ENCODE measurements at places on chromosomes 11 and 22.

GRCh38 chr11:128354476-128354875 lies 232.9 kb downstream of the ETS1 start:
- no peak for DNase-seq

DNA sequence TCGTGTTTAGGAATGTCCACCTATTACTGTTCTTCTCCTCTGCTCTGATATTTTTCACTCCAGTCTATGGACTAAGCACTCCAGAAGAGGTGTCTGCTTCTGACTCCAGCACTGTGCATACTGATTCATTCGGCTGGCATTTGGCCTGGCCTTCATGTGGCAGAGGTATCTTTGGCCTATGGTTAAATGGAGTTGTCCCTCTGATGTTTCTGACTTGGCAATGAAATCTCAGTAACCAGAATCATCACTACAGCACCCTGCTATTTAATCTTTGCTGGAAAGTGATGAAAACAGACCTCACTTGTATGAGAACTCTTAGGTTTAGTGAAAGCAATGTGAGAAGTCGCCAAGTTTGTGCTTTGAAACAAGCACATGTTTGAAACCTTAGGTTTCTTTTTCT lies 155.2 kb downstream of the MAML2 start:
- no peak for DNase-seq

GRCh38 chr11:77065878-77066228 lies 918 bp upstream of the CAPN5 start:
- no peak for DNase-seq

GRCh38 chr11:80441821-80442220 lies 1001.0 kb upstream of the TENM4 start:
- no peak for DNase-seq

- DNase-seq: no peak
Observed at GRCh38 chr11:64534950-64535349, 56.1 kb upstream of the SLC22A12 start.

- DNase-seq: no peak
Observed at GRCh38 chr22:44363980-44364750, 51.4 kb upstream of the SHISAL1 start.

GRCh38 chr11:17803754-17804334 lies 69.3 kb downstream of the KCNC1 start:
- DNase-seq: no peak

DNA sequence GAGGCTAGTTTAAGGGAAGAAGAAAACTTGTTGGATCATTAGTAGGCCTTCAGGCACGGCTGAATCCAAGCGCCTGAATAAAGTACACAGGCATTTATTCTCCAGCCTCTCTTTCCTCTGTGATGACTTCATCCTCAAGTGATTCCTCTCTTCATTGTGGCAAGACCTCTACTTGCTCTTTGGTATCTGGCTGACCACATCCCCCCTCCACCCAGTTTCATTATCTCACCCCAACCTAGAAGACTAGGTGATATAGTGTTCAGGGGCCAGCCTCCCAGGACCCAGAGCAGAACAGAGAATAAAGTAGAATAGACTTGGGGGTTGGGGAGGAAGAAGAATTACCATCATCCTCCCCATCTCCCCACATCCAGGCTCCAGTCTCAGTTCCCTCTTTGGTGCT lies 189.3 kb downstream of the MIAT start:
- DNase-seq: no peak

DNA sequence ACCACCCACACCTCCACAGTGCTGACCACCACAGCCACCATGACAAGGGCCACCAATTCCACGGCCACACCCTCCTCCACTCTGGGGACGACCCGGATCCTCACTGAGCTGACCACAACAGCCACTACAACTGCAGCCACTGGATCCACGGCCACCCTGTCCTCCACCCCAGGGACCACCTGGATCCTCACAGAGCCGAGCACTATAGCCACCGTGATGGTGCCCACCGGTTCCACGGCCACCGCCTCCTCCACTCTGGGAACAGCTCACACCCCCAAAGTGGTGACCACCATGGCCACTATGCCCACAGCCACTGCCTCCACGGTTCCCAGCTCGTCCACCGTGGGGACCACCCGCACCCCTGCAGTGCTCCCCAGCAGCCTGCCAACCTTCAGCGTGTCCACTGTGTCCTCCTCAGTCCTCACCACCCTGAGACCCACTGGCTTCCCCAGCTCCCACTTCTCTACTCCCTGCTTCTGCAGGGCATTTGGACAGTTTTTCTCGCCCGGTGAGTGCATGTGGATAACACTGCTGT lies 28.4 kb downstream of the MUC5B start:
- no peak for DNase-seq

- DNase-seq: no peak
Observed at GRCh38 chr11:131975619-131976018, 605.2 kb downstream of the NTM start.

GRCh38 chr11:38867338-38867737 lies 2269.3 kb upstream of the RAG2 start:
- DNase-seq: no peak

DNA sequence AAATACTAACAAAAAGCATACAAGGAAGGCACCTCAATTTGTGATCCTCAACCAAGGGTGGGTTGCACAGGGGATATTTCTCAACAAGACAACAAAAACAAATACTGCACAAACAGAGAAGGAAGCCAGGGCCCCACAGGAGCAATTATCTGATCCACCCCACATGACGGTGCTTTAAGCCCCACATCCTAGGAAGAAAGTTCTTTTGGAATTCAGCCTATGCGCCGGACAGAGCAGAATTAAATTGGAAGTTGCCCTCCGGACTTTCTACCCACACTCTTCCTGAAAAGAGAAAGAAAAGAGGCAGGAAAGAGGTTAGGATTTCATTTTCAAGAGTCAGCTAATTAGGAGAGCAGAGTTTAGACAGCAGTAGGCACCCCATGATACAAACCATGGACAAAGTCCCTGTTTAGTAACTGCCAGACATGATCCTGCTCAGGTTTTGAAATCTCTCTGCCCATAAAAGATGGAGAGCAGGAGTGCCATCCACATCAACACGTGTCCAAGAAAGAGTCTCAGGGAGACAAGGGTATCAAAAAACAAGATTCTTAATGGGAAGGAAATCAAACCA lies 40.6 kb downstream of the OSBP start:
- no peak for DNase-seq

DNA sequence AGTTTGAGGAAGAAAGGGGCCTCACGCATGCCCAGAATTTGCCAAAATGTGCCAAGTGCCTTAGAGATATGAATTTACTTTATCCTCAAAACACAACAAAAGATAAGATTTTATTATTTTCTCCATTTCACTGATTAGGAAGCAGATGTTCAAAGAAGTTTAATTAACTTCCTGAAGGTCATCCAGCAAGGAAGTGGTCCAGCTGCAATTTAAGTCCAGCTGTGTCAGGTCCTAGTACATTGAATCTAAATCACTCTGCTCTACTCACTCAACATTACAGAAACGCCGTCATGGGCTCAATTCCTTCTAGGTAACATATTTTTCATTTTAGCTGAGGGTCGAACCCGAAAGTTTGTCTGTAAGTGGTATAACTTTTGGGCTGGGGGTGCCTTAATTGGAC lies 115.4 kb downstream of the CCDC34 start:
- DNase-seq: no peak

GRCh38 chr22:27213766-27214581 lies 556.6 kb downstream of the MIAT start:
- no peak for DNase-seq

- no peak for DNase-seq
Observed at GRCh38 chr11:110919241-110919922, 207.1 kb upstream of the ARHGAP20 start.

DNA sequence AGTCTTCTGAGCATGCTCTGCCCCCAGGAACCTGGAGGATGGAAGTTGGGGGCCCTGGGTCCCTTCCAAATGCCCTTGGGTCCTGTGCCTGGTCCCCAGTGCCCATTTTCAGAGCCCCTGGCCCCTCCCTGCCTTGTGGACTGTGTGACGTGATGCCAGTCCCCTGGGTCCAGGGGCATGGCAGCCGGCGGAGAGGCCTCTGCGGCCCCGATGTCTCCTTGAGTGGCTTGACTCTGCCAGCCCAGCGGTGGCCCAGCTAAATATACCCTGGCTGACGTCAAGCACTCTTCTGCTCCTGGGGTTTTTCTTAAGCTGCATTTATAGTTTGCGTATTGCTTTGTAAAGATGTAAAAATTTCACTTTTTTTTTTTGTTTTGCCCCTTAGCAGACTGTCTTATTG lies 35.2 kb upstream of the PARVG start:
- no peak for DNase-seq

DNA sequence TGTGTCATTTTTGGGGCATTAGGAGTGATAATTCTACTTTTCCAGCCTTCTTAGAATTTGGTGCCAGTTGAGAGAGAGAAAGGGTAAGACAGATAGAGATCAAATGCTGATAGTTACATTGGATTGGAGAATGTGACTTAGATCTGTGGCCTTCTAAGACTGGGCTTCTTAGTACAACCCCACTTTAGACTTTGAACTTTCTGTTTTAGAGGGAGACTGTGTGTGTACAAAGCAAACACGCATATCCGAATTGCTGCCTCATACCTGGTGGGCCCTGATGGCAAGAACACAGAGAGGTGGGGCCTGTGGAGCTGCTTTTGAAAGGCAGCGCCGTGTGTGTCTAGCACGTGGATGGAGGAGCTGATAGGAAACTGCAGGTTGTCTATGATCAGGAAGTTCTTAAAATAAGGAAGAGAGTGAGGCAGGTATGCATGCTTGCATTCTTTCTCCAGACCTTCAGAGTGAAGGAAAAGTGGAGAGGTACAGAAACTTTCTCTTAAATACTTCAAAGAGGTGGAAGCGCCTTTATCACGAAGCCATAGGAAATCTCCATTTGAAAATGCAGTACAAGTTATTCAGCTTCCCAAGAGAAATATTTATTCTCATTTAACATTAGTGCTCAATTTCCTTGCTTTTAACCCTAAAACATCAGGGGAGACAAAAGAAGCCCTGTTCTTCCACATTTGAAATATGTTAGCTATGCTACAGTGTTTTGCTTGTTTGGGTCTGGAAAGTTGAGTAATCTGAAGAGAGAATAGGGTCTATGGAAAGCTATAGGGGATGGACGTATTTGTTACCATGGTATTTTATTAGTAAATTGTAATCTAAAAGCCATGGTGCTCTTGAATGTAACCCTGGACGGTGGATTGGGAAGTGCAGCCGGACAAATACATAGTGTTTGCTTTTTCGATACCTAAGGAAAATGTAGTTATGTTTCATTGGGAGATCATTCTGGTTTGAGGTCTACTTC lies 13.7 kb downstream of the PDHX start:
- no peak for DNase-seq

DNA sequence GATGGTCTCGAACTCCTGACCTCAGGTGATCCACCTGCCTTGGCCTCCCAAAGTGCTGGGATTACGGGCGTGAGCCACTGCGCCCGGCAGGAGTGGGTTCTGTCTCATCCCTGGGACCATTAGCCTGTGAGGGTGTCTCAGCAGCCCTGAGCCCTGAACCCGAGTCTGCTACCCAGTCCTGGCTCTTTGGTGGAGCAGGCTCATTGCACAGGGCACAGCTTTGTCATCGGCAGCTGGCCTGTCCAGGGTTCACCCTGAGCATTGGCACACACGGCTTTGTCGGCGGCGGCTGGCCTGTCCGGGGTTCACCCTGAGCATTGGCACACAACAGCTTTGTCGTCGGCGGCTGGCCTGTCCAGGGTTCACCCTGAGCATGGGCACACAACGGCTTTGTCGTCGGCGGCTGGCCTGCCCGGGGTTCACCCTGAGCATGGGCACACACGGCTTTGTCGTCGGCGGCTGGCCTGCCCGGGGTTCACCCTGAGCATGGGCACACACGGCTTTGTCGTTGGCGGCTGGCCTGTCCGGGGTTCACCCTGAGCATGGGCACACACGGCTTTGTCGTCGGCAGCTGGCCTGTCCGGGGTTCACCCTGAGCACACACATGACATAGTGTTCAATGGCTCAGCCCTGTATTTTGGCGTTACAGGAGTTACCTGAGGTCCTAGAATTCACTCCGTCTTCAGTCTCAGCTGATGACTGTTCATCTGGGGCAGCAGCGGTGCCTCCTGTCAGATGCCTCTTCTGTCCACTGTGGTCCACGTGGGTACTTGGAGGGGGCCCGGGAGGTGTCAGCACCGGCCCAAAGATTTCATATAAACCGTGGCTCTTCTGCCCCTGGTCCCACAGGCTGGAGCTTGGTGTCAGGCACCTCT lies 1082.5 kb downstream of the BRD1 start:
- no peak for DNase-seq

GRCh38 chr11:72821920-72822799 lies 7.9 kb downstream of the ATG16L2 start:
- DNase-seq: peak; percentile 82

DNA sequence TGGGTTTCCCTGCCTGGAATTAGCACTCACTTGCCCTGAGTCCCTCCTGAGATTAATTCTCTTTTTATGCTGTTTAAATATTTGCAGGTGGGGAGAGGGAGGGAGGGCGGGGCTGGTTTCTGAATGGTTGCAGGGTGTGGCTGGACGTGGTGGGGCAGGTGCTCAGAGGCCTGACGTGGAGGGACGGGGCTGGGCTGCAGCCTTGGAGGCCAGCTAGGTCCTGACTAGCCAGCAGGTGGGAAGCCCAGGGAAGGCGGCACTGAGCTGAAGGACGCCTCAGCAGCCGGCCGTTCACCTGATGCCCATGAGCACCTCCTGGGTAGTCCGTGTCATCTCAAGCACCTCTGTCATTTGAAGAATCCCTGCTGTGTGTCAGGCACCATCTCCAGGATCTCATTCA lies 21.3 kb downstream of the SGSM1 start:
- DNase-seq: no peak

DNA sequence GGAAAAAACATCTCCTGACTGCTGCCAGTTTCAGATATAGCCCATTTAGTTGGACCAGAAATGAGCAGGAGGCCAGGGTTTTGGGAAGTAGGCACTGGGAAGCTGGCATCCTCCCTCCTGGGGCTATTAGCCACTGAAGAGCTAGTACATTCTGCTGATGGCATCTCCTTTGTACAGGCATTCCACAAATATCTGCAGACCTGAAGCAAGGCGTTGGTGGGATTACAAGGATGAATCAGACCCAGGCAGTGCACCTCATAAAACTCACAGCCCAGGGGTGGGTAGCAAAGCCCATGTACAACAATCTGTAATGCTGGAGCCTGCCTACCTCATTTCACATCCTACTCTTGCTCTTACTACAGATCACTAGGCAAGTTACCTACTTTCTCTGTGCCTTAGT lies 27.5 kb upstream of the POU2AF1 start:
- no peak for DNase-seq

- DNase-seq: peak; percentile 11
Observed at GRCh38 chr11:86486261-86487030, 111.8 kb downstream of the CCDC81 start.

- no peak for DNase-seq
Observed at GRCh38 chr11:10158461-10158860, 135.6 kb downstream of the SBF2 start.

DNA sequence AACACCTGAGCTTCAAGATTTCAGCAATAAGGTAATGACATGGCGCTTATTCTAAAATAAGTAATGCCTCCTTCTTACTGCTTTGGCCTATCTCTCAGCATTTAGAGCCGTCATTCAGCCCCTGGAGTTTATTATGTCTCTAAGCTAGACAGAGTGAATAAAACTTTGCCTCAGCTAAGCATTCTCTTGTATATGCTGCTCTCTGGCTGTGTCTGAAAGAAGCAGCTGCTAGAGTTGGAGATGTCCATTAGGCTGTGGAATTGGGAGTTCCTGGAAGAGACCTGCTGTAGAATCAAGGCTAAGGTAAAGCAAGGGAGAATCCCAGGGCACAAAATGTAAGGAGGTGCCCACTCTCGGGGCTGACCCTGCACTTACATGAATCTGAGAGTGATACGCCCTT lies 35.5 kb upstream of the TTC12 start:
- DNase-seq: no peak
